ENCODE measurements at places on chromosomes 2 and 18. TPM values are rescaled to one million over a fixed set of nuclear protein-coding genes. Genes with fewer than 3 reads are reported as not detected.
A peak's percentile ranks its signal among the peaks of the same experiment; 100 is the strongest.

GRCh38 chr18:23765931-23766330 lies 76.7 kb downstream of the LAMA3 start:
- DNase-seq: no peak

- peak; percentile 46 for DNase-seq
Observed at GRCh38 chr2:130371723-130372054, 15.8 kb downstream of the PTPN18 start.

DNA sequence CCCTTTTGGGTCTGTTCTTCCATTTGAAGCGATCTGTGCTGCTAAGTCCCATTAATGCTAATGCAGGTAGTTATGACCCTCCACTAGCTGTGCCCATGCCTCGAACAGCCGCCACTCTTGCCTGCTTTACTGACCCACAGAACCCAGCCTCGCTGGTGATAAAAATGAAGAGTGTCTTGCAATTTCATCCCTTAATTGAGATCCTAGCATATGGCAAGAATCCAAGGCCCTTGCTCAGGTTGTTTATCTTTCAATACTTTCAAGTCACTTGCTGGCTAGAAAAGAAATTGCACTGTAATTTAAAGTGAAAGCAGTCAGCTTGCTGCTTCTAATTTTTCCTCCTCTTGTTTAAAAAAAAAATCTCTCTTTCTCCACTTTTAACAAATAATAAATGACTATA lies 73.6 kb downstream of the ZNF521 start:
- DNase-seq: no peak

DNA sequence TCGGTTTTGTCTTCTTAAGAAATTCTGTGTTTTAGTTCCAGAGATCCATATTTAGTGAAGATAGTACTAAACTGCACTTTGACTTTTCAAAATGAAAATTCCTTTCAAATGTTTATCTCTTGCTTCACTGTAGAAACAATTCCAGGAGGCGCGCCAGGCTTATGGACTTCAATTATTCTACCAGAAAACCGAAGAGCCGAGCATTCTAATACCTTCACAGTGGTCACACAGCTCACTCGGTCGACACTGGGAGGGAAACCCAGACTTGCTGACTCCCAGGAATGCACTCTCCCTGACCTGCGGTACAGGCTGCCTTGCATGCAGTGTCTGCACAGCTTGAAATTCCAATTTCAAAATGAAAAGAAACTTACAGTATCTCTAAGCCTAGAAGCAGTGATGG lies 119.9 kb upstream of the PIEZO2 start:
- DNase-seq: no peak

RSAD2 gene
- total RNA-seq: 3.3 TPM

GRCh38 chr2:185511925-185512324 lies 226.7 kb upstream of the FSIP2 start:
- DNase-seq: no peak

GRCh38 chr2:172997031-172997430 lies 78.6 kb upstream of the MAP3K20 start:
- no peak for DNase-seq

DNER gene
- total RNA-seq: 79.9 TPM

ELAC1 gene
- total RNA-seq: 11.0 TPM

DNA sequence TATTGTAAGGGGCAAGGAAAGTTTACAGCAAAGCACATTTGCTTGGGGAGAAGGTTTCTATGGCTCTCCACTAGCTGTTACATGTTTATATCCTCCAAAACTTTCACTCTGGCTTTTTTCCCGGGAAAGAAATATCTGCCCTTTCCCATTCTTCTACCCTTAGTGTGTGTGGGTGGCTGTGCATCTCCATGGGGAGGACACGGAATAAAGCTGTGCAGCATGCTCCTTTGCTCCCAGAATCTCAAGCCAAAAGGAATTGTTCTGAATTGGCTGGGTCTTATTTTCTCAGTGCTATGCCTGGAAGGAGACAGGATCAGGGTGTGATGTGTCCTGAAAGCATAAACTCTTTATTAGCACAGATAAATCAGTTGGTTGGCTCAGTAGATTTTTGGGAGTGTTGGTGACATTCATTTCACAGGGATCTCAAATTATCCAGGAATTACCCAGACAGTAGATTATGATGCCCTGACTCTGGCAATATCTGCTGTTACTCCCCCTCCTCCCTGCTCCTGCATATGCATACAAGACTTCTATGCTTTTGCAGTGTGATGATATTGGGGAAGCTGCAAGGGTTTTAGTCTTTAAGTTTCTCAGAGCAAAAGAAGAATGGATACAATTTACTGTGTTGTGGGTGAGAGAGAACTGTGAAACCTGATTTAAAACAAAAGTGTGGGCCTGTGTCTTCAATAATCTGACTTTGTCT lies 63.1 kb downstream of the PARD3B start:
- no peak for DNase-seq

DNA sequence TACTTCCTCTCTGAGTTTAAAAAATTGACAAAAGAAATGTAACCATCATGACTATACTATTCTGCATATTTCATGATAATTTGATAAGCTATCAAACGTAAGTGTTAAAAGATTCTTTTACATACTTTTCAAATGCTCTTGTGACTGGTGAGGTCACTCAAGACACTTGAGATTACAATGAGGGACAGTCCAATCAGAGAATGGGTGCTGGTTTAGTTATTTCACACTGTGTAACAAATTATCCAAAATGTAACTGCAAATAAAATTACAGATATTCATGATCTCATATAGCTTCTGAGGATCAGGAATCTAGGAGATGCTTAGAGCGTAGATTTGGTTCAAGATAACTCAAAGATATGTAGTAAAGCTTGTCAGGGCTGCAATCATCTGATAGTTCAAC lies 4.4 kb upstream of the GTF2A1L start:
- DNase-seq: no peak

MEIS1 gene
- 39.5 TPM for total RNA-seq

- DNase-seq: no peak
Observed at GRCh38 chr2:75135776-75136400, 63.4 kb downstream of the TACR1 start.

LRRTM1 gene
- 11.4 TPM for total RNA-seq

MALT1 gene
- 26.9 TPM for total RNA-seq

- no peak for DNase-seq
Observed at GRCh38 chr18:8685141-8685913, 20.0 kb upstream of the MTCL1 start.

DNA sequence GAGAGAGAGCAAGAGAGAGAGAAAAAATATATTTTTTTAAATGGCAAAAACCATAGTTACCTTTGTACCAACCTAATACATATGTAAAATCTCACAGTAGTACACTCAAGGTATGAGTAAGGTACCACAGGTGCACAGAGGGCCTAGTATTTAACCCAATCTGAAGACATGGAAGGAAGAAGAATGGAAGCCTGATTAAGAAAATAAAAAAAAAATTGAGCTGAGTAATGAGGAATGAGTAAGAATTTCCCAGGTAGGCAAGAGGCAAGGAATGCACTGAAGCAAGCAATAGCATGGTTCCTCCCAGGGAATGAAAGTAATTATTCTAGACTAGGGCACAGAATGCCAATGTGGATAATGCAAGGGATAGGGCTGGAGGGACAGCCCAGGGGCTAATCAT lies 294.2 kb downstream of the FIGN start:
- no peak for DNase-seq

DNA sequence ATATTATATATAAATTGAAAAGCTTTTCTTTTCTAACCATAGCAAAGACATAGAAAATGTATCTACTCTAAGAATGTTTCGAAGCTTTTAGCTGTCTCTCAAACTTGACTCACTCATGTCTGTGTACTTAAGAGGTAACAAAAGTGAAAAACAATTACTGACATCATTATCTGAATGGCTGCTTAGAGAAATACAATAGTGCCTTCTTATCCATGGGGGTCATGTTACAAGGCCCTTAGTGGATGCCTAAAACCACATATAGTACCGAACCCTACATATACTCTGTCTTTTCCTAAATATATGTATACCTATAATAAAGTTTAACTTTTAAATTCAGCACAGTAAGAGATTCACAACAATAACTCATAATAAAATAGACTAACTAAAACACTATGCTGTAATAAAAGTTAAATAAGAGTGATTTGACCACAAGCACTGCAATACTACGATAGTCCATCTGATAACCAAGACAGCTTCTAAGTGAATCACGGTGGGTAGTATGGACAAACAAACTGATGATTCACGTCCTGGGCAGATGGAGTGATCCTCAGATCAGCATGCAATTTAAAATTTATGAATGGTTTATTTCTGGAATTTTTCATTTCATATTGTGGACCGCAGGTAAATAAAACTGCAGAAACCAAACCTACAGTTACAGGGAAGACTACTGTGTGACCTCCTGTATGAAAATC lies 246.2 kb downstream of the XIRP2 start:
- DNase-seq: no peak

Data from frontal cortex (tissue), 4 donors.